ENCODE measurements at places on chromosomes 4 and X.

DNA sequence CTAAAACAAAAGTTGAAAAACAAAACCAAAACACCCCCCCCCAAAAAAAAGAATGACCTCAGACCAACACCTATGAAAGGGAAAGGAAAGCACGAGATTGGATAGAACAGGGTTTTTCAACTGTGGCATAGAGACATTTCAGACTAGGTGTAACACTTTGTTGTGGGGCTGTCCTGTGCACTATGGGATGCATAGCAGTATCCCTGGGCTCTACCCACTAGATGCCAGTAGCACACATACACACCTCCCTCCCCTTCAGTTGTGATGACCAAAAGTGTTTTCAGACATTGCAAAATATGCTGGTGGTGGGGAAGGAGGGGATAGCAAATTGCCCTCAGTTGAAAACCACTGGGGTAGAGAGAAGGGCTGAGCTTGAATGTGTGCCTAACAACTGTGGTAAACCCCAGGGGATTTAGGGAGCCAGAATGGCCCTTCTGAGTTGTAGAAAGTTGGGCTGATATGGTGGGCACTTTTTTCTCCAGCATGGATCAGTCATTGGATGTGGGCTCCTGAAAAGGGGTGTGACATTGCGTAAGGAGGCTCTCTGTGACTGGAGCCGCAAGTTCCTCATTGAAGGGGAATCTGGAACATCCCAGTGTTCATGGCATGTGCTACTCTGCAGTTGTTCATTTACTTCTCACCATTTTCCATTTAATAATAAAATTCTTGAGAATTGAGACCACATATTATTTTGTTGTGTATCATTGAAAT is 8.8 kb upstream of the GEMIN8 start:
- no peak for DNase-seq

DNA sequence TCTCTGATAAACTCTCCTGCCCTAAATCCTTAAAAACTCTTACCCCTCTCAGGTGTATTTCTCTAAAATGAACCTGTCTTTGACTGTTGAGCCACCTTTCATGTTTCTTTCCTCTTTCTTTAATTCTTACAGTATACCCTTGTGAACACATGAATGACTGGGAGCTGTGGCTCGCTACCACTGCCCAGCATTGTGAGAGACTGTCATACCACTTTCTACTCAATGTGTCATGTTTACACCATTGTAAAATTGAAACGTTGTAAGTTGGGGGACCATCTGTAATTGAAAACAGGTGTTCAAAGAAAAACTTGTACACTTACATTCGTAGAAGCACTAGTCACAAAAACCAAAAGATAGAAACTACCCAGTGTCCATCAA is 66.9 kb downstream of the ZNF182 start:
- DNase-seq: no peak

- DNase-seq: no peak
These were observed 333.1 kb downstream of the IL1RAPL1 start for GRCh38 chrX:28920153-28920943.

GRCh38 chrX:50075630-50076339 is 125.0 kb downstream of the AKAP4 start:
- no peak for DNase-seq

- no peak for DNase-seq
These were observed 298.1 kb downstream of the UNC5C start for GRCh38 chr4:95250544-95251137.

- no peak for DNase-seq
These were observed 326.1 kb upstream of the EMCN start for GRCh38 chr4:100843910-100844309.

All from fibroblast of skin of right biceps (primary cell).